ENCODE measurements at places on chromosomes 6 and 20.

GRCh38 chr6:14932485-14933182, 313.2 kb upstream of the JARID2 start:
- no peak for DNase-seq

- DNase-seq = no peak
Measured at GRCh38 chr6:129719692-129720091, 9.7 kb upstream of the ARHGAP18 start.

GRCh38 chr20:41135187-41135887, 2.0 kb upstream of the PLCG1 start:
- no peak for DNase-seq

- DNase-seq = no peak
Measured at GRCh38 chr6:147737115-147737514, 228.6 kb downstream of the SAMD5 start.

GRCh38 chr6:148747471-148748165, 788 bp downstream of the UST start:
- DNase-seq = no peak

GRCh38 chr6:139080255-139080920, 51.8 kb downstream of the ABRACL start:
- DNase-seq = no peak

DNA sequence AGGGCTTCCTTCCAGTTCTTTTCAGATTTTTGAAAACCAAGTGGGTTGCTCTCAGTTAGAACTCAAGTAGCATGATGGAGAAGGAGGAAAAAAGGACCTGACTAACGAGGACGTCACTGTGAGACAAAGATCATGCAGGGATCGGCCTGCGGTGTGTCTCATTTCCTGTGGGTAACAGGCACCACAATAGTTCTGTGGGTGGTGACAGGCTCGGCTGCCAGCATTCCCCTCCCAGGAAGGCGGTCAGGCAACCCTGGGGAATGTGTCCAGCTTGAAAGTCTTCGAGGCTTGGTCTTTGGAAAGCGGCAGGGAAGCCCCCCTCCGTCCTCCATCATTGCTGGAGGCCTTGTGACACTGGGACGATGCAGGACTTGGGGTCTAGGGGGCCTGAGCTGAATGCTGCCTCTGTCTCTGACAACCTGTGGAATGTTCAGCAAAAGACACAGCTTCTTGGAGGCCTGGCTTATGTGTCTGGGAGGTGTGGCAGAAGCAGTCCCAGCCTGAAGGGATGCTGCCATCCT, 121.0 kb downstream of the BCAS1 start:
- DNase-seq = peak; percentile 26

DNA sequence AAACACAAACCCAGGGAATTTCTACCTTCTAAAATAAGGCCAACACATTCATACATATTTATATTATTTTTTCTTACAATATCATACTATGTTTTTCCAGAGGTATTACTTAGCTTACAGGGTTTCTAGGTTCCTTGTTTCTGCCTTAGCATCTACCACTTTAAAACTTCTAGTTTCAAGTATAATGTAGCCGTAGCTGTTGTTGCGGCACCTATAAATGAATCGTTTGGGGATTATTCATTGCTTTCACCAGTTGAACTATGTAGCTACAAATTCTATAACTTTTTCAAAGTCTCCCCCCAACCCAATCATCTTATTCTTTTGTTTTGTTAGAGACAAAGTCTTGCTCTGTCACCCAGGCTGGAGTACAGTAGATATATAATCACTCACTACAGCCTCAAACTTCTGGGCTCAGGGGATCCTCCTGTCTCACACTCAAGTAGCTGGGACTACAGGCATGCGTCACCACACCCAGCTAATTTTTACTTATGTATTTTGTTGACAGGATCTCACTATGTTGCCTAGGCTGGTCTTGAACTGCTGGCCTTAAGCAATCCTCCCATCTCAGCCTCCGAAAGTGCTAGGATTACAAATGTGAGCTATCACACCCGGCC, 43.9 kb downstream of the TNFAIP3 start:
- DNase-seq = no peak

DNA sequence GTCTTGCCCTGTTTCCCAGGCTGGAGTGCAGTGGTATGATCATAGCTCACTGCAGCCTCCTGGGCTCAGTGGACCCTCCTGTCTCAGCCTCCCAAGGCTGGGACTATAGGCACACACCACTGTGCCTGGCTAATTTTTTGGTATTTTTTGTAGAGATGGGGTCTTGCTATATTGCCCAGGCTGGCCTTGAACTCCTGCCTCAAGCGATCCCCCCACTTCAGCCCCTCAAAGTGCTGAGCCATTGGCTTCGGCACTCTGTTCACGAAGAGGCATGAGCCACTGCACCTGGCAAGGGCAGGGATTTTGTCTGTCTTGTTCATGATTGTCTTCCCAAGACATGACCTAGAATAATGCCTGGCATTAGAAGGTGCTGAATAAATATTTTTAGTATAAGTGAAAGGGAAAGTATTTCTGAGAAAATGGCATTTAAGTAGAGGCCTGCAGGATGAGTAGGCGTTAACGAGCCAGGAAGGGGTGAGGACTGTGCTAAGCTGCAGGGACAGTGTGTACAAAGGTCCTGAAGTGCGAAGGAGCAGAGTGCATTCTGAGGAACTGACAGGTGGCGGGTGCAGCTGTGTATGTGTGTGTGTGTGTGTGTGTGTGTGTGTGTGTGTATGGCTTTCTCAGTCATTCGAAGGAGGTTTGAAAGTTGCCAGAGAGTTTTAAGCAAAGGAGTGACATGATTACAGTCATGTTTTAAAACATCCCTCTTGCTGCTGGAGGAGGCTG, 43.0 kb downstream of the VEGFA start:
- no peak for DNase-seq

DNA sequence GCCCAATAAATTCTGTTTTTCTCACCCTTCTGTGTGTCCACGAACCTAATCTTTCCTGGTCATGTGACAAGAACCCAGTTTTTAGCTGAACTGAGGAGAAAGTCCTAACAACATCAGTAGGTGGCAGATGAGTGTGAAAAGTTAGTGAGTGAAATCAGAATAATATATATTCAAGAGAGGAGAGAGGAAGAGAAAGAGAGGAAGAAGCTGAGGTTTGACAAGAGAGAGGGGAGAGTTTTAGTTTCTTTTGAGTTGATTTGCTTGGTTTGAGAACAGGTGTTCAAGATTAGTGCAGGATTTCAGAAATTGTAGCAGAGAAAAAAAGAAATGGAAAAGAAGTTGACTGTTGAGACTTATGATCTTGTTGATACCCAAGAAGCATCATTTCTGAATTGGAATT, 930.5 kb upstream of the FLRT3 start:
- no peak for DNase-seq

DNA sequence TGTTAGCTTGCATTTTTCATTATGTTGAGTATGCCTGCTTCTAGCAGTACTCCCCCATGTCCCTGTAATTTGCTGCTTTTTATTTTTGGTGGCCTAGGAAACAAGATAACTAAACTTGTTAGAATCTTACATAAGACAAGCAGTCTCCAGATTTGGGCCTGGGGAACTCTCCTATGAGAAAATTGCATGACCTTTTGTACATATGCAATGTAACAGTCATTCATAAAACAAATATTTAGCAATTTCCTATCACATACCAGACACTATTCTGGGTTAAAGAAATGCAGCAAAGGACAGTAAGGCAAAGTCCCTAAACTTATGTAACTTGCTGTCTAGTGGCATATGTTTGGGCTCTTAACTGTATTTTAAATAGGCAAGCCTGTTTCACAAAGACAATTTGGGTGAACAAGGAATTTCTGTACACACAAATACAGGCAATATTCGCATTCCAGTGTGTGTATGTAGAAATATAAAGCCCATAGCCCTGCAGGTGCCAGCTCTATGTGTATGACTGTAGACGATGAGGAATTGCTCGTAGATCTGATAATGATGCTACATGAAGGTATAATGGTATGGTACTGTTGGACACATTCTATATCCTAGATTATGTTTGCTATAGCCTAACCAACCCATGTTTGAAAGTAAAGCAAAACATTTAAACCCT, 305.2 kb upstream of the CITED2 start:
- no peak for DNase-seq

DNA sequence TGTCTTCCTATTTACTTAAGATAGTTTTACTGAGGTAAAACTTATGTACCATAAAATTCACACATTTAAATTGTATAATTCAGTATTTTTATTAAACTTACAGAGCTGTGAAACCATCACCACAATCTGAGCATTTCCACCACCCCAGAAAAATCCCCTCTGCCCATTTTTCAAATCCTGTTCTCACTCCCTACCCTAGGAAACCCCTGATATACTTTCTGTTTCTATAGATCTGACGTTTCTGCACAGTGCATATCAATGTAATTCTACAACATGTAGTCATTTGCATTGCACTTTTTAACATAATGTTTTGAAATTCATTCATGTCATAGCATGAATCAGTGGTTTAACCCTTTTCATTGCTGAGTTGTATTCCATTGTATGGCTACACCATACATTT, 96.7 kb upstream of the OPRM1 start:
- DNase-seq = no peak

GRCh38 chr20:14959506-14960475, 622.4 kb upstream of the FLRT3 start:
- no peak for DNase-seq

GRCh38 chr6:130032758-130033340, 14.5 kb downstream of the L3MBTL3 start:
- DNase-seq = no peak

- no peak for DNase-seq
Measured at GRCh38 chr20:35731469-35731788, 10.6 kb downstream of the RBM39 start.

DNA sequence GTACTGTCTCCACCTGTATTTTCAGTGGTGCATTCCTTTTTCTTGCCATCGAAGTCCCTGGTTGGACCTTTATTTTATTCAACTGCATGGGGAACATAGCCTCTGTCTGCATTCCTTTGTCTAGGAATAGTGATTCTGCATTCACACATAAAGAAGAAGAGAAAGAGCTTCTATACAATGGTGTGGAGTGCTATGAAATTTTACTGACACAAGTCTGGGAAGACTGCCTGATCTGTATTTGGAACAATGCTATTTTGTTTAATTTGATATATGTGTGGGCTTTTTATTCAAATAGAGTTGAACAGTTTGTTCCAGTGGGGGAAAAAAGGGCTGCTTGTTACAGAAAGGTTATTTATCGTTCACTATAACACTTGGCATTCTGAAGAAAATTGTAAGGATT, 375.7 kb upstream of the POU3F2 start:
- no peak for DNase-seq

DNA sequence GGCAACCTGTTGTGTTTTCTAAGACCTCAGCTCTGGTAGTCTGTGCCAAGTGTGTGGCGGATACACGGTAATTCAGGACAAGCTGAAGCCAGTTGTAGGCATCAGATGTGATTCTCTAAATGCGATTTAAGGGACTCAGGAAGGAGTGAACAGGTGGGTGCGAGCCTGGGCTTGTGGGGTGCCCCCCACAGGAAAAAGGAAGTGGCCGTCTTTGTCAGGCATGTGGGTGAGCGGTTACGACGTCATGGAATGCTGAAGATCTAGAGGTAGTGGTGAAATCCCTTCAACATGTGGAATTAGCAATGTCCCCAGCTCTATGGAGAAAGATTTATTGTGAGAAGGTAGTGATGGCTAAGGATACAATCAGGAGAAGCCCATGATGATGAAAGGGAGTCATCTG, 95.1 kb upstream of the EXOC2 start:
- DNase-seq = no peak

GRCh38 chr20:17952692-17953684, 15.6 kb downstream of the SNX5 start:
- DNase-seq = no peak

DNA sequence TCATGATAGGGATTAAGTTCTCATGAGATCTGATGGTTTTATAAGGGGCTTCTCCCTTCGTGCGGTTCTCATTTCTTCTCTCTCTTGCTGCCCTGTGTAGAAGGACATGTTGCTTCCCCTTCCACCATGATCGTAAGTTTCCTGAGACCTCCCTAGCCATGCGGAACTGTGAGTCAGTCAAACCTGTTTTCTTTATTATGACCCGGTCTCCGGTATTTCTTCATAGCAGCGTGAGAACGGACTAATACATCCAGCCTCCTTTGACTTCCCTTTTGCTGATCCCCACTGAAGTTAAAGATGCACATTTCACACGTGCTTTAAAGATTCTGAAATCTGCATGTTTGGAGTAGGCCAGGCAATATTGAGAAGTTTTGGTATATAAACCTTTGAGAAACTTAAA, 543.1 kb downstream of the PRKN start:
- no peak for DNase-seq

- DNase-seq = no peak
Measured at GRCh38 chr6:38179794-38180430, 360.4 kb downstream of the ZFAND3 start.

- no peak for DNase-seq
Measured at GRCh38 chr6:149217466-149217888, 100.0 kb upstream of the TAB2 start.

DNA sequence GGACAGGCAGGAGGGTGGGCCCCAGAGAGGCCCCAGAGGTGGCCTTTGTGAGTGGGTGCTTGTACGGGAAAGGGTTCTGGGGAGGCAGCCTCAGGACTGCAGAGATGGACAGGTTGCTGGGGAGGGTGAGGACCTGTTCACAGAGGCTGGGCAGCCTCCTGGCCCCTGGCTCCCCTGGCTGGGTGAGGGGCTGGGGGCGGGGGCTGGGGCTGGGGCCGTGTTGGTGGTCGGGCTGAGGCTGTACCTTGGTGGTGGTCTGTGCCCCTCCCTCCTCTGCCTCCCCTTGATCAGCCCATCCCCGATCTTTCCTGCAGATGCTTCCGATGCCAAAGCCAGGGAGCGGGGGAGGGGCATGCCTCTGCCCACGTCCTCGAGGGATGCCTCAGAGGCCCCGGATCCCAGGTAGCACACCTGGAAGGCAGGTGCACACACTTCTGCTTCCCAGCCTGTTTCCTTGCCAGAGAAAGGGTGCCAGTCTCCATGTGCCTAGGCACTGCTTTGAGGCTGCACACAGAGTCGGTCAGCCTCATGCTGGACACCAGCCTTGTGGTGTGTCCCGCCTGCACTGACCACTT, 4.8 kb downstream of the TCEA2 start:
- no peak for DNase-seq

DNA sequence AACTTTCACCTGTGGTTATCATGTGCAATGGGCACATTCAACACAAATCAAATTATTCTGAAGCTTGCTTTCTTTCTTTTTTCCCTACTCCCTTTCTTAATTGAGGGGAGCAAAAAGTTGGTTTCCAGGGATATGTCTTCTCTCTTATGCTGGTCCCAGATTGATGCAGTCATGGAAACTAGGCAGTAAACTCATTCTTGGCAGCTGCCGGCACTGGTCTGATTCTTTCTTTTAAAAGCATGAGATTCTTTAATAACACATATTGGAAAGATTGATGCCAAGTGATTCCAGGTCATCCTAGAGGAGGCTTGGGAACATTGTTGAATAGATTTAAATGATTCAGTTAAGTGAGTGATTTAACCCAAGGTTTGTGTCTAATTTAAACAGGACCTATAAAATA, 29.0 kb downstream of the PTPRA start:
- DNase-seq = no peak

All from stimulated activated CD4-positive, alpha-beta T cell treated with anti-CD3 and anti-CD28 coated beads, Interleukin-1b, Interleukin-23, amount 100 ng/mL, for 1 hour (primary cell).